HT1080 (cell line): ENCODE measurements at places on chromosomes 6 and 20. TPM values are rescaled to one million over a fixed set of nuclear protein-coding genes. Genes with fewer than 3 reads are reported as not detected.

The SSTR4 gene
- not detected in 2 replicates for total RNA-seq

The MOXD1 gene
- 4.0 and 6.1 TPM in 2 replicates for total RNA-seq

The CLDN20 gene
- total RNA-seq: not detected in 2 replicates

The SLC24A3 gene
- total RNA-seq: not detected in 2 replicates

The CST2 gene
- total RNA-seq: not detected in 2 replicates

The GRM1 gene
- total RNA-seq: 0.03 TPM in 1 of 2 replicates, not detected in the other
